ENCODE measurements at places on chromosomes 2 and 18. TPM values are rescaled to one million over a fixed set of nuclear protein-coding genes. Genes with fewer than 3 reads are reported as not detected.
A peak's percentile ranks its signal among the peaks of the same experiment; 100 is the strongest.

The EGR4 gene
- not detected for total RNA-seq

DNA sequence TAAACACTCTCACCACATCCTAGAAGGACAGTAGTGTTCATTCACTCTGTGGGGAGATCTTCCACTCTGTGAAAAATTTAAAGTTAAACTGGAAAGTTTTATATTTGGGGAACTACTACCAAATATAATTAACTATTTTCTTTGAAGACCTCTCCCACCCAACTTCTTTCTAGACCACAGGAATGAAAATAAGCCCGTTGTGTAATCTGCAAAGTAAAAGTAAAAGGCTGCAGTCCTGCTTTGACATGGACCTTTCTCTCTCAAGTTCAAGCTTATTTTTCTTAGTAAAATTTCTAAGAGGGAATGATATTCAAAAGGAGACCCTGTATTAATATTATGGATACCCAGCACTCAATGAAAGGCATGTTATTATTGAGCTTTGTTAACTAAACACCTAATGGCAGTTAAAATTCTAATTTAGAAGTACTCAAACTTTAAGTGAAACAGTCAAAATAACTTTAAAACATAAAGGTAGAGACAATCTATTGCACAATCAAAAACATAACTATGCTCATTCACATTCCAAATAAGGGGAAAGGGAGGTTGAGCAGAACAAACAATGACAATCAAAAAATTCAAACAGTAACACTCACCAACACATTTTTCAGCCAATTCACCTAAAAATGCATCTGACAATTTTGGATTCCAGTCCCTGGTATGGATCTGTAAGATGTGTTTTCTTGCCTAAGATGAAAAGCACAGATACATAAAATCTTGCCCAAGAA is 98.5 kb downstream of the ATAD2B start:
- H3K27ac ChIP-seq = peak overlapping the region; percentile 26
- DNase-seq = peak; percentile 19
- H3K4me3 ChIP-seq = no peak overlapping the region
- H3K36me3 ChIP-seq = no peaks in the 10 kb centered on the region

DNA sequence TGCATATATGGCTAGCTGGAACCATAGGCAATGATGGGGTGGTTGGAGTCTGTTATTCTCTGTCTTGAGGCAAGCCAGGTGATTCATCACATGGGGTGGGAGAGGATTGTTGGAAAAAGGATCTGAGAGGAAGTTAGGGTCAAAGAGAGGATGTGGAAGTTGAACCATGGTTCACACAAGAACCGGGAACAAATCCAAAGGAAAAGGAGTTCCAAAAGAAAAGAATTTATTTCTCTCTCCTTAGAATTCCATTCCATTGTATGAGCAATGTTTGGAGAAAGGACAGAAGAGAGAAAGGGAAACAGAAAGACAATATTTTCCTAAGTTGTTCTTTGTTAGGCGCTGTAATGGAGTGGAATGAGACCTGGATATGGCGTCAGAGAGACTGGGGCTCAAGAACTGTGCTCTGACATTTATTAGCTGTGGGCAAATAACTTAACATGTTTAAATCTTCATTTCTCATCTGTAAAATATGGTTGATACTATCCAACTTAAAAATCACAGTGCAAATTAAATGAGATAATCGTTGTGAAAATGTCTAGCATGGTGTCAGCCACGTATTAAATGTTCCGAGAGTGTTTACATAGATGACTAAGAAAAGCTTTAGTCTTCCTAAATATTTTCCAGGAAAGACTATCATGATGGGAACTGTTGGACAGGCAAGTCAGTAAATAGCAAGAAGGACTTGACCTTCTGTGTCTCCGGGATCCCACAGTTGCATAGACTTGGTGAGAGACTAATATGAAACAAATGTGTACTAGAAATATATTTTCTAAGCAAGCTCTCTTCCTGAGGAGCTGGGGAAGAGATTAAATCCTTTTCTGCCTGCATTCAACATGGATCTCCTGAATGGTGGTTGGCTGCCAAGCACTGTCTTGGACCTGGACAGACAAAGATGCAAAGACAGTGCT is 71.4 kb downstream of the TRIB2 start:
- H3K27ac ChIP-seq = peak overlapping the region; percentile 31
- DNase-seq = peak; percentile 63
- no peaks in the 10 kb centered on the region for H3K27me3 ChIP-seq
- H3K4me3 ChIP-seq = no peak overlapping the region
- H3K36me3 ChIP-seq = no peaks in the 10 kb centered on the region

GRCh38 chr18:28208268-28208667 is 31.3 kb upstream of the CDH2 start:
- H3K4me1 ChIP-seq = peaks cover 16% of the 10 kb centered on the region
- DNase-seq = no peak
- no peaks in the 10 kb centered on the region for H3K36me3 ChIP-seq
- no peaks in the 10 kb centered on the region for H3K27me3 ChIP-seq
- no peak overlapping the region for H3K27ac ChIP-seq

- H3K4me1 ChIP-seq = no peaks in the 10 kb centered on the region
- no peaks in the 10 kb centered on the region for H3K36me3 ChIP-seq
- no peaks in the 10 kb centered on the region for H3K27me3 ChIP-seq
Measured at GRCh38 chr2:25545899-25546298, 127.5 kb downstream of the DTNB start.

DNA sequence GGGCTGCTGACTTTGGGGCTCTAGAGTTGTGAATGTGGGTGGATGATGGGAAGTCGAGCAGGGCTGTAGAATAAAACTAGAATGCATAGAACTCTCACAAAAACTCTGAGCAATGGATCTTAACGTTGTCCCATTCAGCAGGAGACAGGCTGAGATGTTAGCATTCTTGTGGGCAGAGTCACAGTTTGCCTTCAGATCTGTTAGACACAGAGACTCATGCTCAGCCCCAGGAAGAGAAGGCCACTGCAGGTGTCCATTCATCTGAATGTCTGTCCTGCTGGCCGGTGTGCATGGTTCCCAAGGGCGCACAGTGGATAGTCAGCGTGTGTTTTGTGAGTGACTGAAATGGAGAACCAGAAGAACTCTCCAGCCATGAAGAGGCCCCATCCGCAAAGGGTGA is 111.3 kb downstream of the TSN start:
- no peaks in the 10 kb centered on the region for H3K36me3 ChIP-seq
- H3K4me3 ChIP-seq = no peak overlapping the region
- DNase-seq = peak; percentile 72

- no peak for DNase-seq
- no peak overlapping the region for H3K27ac ChIP-seq
- no peaks in the 10 kb centered on the region for H3K4me1 ChIP-seq
- no peak overlapping the region for H3K4me3 ChIP-seq
- H3K27me3 ChIP-seq = no peaks in the 10 kb centered on the region
Measured at GRCh38 chr2:169230204-169230603, 132.1 kb downstream of the LRP2 start.

DNA sequence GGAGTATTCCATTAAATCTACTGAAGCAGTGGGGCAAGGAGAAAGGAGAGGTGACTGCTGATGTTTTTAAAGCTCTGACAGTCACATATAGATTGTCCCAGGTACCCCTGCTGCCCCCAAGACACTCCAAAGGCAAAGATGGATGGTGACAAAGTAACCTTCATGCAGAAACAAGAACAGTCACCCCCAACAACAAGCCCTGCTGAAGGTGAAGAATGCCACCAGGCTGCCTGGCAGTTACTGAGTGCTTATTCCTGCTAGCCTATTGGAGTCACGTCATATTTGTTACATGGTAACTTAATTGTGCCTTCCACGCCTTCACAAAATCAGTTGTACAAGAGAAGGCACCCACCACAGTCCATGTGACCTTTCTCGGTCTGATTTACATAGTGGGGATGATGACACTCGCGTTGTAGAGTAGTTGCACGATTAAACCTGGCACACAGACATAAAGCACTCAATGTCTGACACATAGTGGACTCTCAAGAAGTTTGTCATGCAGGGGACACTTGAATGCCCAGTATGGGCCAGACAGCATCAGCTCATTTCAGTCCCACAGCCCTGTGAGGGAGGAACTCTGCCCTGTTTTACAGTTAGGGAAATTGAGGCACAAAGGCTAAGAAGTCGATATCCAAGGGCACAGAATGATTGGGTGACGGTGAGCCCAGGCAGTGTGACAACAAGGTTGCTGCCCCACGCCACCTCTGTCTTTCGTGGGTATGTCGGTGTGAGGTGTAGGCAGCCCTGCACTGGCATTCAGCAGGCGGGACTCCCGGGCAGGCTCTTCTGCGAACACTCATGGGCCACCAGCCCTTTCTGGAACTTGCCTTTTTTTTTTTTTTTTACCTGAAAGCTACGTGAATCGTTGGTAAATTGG is 62.7 kb downstream of the ZCCHC2 start:
- no peaks in the 10 kb centered on the region for H3K27me3 ChIP-seq
- peaks cover 3% of the 10 kb centered on the region for H3K4me1 ChIP-seq
- no peaks in the 10 kb centered on the region for H3K36me3 ChIP-seq
- H3K27ac ChIP-seq = no peak overlapping the region
- no peak for DNase-seq
- peak overlapping the region; percentile 57 for H3K4me3 ChIP-seq

DNA sequence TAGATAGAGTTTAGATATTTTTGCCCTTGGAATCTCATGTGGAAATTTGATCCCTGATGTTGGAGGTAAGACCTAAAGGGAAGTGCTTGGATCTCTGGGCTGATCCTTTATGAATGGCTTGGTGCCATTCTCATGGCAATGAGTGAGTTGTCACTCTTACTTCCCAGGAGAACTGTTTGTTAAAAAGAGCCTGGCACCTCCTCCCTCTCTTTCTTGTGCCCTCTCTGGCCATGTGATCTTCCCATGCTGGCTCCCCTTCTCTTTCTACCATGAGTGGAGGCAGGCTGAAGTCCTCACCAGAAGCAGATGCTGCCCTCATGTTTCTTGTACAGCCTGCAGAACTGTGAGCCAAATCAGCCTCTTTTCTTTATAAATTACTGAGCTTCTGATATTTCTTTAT is 276.9 kb downstream of the ZNF804A start:
- DNase-seq = no peak
- no peaks in the 10 kb centered on the region for H3K27me3 ChIP-seq
- no peak overlapping the region for H3K4me3 ChIP-seq
- peaks cover 8% of the 10 kb centered on the region for H3K4me1 ChIP-seq
- H3K27ac ChIP-seq = no peak overlapping the region
